ENCODE measurements at places on chromosomes 4 and X.

DNA sequence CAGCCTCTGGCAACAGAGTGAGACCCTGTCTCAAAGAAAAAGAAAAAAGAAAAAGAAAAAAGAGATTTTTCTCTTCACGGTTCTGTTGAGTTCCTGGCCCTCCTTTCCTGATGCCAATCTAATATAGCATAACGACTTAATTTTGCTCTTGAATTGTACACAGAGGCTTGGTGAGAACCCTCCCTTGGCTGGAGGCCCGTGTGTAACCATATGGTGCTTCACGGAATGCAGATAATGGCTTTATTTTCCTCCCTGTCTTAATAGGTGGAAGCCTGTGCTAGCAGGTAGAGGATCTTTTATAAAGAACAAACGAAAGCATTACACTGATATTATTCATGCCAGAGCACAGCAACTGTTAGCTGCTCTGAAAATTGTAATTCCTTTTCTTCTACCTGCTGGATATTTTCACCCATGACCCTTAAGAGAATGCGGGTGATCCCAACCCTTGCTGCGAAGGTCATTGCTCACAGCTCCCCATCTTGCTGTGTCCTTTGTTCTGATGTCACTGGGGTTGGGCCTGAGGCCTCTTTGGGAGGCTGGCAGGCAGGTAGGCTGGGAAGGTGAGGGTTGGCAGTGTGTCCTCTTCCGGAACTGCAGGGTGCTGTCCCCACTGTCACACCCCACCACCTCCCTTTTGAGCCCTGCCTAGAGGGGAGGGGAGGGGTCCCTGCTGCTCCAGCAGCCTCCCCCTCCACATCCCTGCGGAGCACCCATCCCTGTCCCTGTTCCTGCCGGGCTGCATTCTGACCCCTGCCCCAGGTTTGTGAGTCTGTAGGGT lies 83.8 kb upstream of the STOX2 start:
- DNase-seq, result no peak

GRCh38 chrX:39067866-39068265 lies 266.6 kb downstream of the MID1IP1 start:
- no peak for DNase-seq

DNA sequence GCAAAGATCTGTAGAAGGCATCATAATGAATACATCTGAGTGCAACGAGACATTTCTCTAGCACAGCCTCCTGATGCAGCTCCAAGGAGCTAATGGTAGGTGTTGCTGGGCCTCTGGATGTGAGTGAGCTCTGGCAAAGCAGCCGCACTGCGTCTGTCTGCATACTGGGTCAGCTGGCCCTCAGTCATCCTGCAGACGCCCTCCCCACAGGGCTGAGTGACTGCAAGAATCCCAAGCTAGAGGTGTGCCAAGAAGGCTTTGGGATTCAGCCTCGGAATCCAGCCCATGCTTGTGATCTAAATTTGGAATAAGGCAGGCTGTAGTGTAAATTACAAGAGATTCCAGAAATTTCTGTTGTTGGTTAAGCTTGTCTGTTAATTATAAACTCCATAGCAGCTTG lies 18.5 kb downstream of the HERC3 start:
- DNase-seq, result peak; percentile 31

GRCh38 chr4:138500869-138501268 lies 258.7 kb upstream of the SLC7A11 start:
- no peak for DNase-seq

GRCh38 chr4:149997881-149998421 lies 80.3 kb upstream of the DCLK2 start:
- DNase-seq, result no peak

DNA sequence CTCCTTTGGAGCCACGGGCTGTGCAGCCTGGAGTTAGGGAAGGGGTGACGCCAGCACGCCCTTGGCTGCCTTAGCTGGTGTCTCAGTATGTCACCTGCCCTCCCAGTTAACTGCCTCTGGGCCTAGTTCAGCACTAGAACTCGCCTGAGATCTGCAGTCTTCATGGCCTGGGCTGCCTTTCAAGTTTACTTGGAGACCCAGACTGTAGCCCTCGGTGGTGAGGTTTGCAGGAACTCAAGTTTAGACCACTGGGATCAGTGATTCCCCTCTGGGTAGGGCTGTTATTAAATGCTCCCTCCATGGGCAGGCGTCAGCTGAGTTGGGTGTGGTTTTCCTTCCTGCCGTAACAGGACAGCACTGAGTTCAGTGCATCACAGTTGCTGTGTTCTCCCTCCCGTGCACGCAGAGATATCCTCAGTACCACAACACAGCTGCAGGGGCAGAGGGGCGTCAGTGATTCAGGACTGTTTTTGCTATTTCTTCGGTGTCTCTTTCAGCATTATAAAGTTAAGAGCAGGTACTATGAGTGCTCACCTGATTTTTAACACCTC lies 30.5 kb downstream of the PLAC8 start:
- no peak for DNase-seq

DNA sequence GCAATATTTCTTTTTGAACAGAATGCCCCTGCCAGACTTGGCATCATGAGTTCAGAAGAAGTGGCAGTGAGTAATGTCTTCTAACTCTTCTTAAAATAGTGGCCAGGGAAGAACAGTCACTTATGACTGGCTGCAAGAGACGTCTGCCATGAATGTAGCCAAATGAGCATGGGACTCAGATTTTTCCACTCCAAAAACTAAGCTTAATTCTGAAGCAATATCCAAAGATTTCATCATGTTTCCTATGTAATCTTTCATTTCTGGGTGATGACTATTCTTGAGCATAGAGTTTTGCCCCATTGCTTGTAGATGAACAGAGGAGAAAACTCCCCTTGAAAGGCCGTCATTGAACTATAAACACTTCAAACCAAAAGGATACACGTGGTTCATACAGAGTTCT lies 11.8 kb downstream of the AMBN start:
- DNase-seq, result no peak

DNA sequence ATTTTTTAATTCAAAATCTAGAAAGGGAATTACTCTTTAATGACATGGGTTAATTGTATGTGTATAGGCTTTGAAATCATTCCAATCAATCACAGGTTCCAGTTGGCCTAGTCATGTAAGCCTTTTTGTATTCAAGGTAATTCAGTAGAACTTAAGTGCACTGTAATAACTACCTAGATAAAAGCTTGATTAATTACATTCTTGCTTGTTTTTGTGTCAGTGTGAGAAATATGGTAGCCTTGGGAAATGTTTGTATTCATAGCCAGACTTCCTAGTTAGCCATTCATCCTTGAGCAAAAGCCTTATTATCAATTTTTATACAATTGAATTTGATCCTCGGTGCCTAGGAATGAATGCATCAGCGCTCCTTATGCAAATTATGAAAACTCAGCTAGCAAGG lies 33.5 kb downstream of the TKTL2 start:
- no peak for DNase-seq

- no peak for DNase-seq
These were observed 10.9 kb downstream of the DCK start for GRCh38 chr4:71004281-71004851.

- no peak for DNase-seq
These were observed 65.5 kb downstream of the GLRA3 start for GRCh38 chr4:174763454-174764104.

DNA sequence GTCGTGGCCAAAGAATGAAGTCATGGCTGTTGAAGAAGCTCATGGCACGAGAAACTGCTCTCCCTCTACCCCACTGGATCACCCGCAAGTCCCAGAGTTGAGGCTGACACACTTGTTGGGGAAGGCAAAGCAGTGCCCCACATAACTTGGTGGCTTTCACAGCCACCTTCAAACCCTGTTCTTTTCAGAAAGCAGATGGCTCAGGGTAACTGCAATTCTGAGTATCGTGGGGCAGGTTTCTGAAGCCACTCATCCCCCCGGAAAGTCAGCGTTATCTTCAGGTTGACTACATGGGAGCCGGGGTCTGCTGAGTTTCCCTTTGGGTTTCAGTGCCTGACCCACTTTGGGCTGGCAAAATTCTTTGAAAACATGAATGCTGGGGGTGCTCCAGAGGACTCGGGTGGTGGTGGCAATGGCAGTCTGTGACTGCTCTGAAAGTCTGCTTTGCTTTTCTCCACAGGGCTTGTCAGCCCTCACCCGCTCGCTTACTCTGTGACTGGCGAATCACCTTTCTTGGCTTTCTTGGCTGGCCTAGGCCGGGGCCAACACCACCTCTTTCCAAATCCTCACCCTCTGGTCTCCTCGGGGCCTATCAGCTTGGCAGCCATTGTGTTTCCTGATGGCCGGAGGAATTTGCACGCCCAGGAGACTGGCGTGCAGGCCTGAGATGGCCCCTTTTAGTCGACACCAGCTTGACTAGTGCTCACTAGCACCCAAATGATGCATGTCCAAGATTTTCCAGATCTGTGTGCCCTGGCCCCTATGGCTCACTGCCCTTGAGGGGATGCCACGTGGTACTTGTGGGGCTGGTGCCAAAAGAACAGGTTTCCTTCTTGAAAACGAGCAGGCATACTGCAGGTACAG lies 7.3 kb downstream of the PPP1R3F start:
- peak; percentile 59 for DNase-seq

GRCh38 chrX:54838583-54838982 lies 31.0 kb downstream of the MAGED2 start:
- no peak for DNase-seq

DNA sequence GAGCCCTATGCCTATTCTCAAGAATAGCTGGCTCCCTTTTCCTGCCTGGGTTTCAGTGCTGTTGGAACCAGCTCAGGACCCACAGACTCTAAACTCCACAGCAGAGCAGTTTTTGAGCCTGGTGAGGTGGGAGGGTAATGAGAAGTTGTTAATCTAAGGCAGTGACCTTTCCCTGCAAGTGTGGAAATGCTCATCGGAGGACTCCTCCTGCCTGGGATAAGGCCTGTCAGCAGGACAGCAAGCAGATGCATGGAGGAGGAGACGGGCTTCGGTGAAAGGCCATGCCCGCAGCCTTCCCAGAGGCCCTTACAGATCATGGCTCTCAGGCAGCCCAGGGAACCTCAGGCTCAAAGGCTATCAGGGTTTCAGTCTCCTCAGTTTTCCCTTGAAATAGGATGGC lies 70.0 kb upstream of the SHISA3 start:
- DNase-seq, result no peak

DNA sequence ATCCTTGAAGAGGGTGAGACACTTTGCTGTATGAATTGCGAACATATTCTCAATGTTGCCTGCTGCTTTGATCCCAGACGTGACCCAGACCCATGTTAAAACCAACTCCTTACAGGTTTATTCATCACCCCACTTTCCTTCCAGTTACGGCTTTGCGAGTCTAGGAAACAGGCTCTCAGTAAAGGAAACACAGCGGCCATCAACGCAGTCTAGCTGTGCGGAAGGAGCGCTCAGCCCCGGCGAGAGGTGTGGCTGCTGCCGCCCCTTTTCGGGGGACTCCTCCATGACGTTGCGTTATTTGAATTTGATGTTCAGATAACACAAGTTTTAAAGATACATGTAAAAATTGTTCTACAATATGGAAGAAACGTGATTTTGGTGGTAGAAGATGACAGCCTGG lies 206.4 kb upstream of the FAT1 start:
- no peak for DNase-seq

DNA sequence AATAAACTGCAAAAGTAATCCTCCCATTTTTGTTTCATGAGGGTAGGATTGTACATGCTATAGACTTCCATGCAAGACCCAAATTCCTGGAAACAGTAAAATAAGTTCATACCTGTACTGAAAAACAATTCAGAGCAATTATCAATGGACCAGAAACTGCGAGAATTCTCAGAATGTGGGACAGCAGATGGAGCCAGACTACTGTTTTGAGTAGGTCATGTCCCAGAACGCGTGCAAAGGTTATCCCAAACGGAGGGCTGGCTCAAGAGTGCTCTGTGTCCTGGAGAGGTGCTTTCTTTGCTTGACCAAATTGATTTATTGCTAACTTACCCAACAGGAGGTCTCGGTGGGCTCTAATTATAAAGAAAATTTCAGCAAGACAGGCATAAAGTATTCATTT lies 1.7 kb upstream of the MAGEH1 start:
- DNase-seq, result no peak

- no peak for DNase-seq
These were observed 326.9 kb downstream of the PCDH19 start for GRCh38 chrX:100083211-100083610.

DNA sequence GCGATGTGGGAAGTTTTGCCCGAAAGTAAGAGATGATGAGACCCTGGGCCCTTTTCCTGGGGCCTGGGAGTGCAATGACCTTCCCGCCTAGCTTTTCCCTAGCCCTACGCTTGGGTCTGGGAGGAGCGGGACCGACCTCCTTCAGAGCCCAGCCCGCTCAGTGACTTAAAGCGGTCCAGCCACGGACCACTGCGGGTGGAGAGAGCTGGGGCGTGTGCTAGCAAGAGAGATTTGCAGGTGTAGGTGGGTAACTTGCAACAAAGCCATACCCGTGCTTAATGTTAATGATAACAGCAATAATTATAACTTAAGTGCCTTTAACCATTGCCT lies 503 bp upstream of the PDE5A start:
- DNase-seq, result no peak

- no peak for DNase-seq
These were observed 159.4 kb downstream of the ANTXR2 start for GRCh38 chr4:79913581-79913980.

- DNase-seq, result no peak
These were observed 45.1 kb upstream of the KDR start for GRCh38 chr4:55170462-55170861.

DNA sequence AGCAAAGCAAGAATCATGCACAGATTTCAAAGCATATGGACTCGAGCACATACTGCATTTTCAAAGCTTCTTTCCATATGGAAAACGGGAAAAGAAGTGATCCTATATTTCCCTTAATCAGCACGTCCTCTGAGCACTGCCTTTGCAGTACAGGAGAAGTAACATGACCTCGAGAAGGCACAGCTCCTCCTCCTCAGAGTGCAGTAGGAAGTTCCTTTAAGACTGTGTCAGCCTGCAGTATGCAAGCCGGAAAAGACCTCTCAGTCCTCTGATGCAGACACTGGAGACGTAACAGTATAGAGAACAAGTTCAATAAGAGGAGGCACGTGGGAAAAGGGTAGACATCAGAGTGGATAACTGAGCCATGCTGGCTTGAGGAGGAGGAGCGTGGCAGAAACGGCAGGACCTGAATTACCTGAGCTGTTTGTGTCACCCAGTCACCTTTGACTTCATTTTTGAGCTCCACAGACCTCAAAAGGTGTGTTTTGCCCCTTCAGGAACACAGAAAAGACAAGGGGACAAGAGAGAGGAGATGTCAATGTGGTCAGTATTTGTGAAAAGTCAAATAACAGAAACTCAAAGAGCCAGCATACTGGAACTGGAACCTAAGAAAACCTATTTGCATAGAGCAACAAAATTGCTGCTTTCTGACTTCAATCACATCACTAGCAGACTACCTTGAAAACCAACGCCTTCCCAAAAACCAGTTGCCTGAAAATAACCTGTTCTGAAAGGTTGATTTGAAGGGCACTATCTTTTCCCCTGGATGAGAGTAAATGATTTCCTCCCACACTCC lies 20.8 kb downstream of the IRF2 start:
- no peak for DNase-seq

- DNase-seq, result no peak
These were observed 3.7 kb downstream of the CXCL9 start for GRCh38 chr4:76003620-76004019.

GRCh38 chr4:130403221-130403620 lies 1307.3 kb downstream of the C4orf33 start:
- DNase-seq, result no peak

DNA sequence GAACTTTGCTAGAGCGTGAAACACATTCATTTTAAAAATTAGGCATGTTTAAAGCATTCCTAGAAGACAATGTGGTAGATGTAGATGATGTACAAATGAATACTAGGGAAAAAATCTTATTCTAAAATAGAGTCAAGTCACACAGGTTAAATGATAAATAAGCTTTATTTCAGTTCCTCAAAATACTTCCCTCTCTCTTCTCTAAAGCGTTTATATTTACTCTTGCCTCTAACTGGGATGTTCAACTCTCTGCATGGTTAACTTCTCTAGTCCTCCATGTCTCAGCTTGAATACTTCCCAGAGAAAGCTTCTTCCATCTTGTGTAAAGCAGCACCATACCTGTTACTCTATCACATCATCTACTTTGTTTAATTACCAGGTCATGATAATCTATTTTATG lies 30.9 kb upstream of the GLRA3 start:
- no peak for DNase-seq

Measured in posterior cingulate gyrus (tissue), 11 donors.